ENCODE measurements at places on chromosomes 1 and 21. TPM values are rescaled to one million over a fixed set of nuclear protein-coding genes. Genes with fewer than 3 reads are reported as not detected.

GRCh38 chr1:215040190-215040589 is 42.3 kb upstream of the KCNK2 start:
- DNase-seq = no peak

DNA sequence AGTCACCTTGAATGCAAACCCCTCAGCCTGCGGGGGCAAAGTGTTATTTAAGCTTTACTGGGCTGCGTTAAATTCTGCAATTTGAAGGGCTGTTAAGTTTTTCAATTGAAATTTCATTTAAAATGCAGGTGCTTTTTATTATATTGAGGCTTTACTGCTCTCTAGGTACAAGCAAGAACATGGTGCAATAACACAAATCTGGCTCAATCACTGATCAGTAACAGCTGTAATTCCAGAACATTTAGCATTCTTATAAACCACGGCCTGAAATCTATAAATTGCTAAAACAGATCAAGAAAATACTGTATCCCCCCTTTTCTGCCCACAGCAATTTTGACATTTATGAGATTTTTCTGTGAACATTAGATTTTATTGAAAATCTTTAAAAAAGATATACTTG is 322.8 kb downstream of the KCTD3 start:
- no peak for DNase-seq

DNA sequence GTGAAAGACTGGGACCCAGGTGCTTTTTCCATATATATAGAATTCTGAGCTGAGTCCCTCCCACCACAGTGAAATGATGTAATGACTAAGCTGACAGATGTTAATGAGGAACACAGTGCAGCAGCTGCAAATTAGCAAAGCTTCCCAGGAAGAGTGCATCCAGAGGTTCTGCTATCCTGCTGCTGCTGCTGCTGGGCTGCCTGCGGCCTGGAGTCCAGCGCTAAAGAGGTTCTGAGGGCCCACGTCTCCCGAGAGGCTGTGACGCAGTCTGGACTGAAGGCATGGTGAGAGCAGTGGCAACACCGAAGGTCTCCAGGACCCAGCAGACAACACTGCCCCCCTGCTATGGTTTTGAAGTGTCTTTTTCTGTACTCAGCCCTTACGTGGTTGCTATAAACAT is 63.9 kb downstream of the URB2 start:
- no peak for DNase-seq

DNA sequence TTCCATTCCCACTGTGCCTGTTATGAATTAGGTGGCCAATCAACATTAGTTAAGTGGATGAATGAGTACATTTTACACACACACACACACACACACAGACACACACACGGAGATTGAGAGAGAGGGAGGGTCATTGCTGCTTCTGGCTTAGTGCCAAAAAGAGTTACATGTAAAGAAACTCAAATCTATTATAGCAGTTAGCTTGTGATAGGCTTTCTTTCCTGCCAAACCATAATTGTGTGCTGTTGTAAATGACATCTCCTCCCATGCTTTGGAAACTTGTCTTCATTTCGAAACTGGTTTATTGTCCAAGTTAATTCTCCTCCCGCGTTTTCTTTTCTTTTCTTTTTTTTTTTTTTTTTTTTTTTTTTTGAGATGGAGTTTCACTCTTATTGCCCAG is 1.4 kb upstream of the MT1HL1 start:
- DNase-seq = no peak

GRCh38 chr1:104699433-104699832 is 949.7 kb downstream of the AMY1C start:
- no peak for DNase-seq

GRCh38 chr1:34306568-34306967 is 129.9 kb downstream of the C1orf94 start:
- DNase-seq = no peak

GRCh38 chr1:186781730-186782129 is 47.0 kb upstream of the PLA2G4A start:
- no peak for DNase-seq

GRCh38 chr1:65615859-65616258 is 176.8 kb upstream of the PDE4B start:
- DNase-seq = no peak

GRCh38 chr1:178648151-178648550 is 76.9 kb upstream of the RALGPS2 start:
- DNase-seq = no peak

DNA sequence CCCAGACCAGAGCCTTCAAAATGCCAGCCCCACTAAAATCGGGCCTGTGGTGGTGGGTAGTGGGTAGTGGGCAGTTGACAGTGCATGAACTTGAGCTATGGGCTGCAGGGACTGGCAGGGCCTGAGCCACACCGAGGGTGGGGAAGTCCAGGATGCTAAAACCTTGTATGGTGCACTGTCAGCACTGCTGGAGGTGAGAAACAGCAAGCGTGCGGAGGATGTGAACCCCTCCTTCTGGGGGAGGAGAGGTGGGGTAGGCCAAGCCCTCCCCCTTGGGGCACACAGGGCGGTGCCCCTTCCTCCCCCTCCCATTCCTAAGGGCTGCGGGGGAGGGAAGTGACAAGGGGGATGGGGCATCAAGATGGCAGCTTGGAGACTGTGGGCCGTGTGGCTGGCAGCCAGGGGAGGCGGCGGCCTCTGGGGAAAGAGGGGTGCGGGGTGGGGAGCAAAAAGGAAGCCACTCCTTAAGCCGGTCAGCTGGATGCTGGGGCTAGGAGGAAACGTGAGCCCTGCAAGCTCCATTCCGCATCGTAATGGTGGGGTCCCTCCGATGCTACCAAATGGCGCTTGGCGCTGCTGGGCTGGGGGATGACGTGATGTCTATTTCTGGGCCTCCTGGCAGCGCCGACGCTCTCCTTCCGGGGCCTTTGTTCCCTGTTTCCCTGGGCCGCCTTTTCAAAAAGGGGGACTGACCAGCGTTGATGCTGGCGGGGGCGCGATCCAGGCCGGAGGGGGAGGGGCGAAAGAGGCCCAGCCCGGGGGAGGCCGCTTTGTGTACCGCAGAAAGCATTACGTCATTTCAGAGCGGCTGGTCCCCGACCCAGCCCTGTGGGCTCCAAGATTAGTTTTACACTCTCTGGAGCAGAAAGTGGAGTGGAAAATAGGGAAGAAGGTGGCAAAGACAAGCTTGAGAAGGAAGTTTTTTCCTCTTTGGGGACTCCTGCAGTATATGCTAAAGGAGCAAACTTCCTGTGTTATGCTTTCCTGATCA is 809 bp downstream of the SYT11 start:
- peak; percentile 84 for DNase-seq

DNA sequence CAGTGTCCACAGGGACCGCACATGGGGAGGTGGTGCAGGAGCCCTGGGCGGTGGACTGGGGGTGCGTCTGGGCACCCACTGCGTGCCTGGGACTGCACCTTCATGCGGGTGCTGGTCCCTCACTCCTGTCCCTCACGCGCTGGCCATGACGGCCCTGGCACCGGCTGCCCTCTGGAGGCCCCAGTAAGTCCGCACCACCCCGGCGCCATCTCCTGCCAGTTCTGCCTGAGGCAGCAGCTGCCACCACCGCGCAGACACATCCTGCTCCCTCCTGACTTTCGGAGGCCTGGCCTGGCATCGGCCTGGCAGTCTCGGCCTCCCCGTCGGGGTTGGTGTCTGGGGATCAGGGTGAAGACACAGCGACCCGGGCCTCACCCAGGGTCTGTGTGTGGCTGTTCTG is 64.8 kb downstream of the MORN1 start:
- DNase-seq = peak; percentile 75

GRCh38 chr21:15182731-15183130 is 117.9 kb upstream of the NRIP1 start:
- DNase-seq = no peak

DNA sequence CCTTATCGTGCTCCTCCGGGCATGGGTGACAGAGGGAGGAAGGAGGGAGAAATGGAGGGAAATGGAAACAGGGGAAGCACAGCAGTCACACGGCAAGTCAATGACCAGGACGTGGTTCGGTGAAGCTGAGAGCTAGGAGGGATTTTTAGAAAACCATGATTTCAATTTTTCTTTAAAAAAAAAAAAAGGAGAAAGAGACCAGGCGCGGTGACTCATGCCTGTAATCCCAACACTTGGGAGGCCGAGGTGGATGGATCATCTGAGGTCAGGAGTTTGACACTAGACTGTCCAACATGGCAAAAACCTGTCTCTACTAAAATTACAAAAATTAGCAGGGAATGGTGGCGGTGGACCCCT is 776 bp upstream of the TNFRSF9 start:
- DNase-seq = no peak

DNA sequence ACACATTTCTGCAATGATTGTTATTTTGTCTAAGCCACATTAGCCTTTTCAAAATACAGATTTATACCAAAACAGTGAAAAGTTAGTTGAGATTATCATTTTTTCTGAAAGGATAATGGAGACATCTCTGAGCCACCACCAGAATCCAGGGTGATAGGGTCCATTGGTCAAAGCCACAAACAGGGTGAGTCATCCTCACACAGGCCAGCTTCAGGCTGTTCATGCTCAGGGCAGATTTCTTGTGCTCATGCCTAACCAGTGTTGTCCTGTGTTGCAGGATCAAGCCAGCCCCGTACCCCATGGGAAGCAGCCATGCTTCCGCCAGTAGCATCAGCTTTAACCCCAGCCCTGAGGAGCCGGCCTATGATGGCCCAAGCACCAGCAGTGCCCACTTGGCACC is 13.4 kb downstream of the ELOA start:
- no peak for DNase-seq

DNA sequence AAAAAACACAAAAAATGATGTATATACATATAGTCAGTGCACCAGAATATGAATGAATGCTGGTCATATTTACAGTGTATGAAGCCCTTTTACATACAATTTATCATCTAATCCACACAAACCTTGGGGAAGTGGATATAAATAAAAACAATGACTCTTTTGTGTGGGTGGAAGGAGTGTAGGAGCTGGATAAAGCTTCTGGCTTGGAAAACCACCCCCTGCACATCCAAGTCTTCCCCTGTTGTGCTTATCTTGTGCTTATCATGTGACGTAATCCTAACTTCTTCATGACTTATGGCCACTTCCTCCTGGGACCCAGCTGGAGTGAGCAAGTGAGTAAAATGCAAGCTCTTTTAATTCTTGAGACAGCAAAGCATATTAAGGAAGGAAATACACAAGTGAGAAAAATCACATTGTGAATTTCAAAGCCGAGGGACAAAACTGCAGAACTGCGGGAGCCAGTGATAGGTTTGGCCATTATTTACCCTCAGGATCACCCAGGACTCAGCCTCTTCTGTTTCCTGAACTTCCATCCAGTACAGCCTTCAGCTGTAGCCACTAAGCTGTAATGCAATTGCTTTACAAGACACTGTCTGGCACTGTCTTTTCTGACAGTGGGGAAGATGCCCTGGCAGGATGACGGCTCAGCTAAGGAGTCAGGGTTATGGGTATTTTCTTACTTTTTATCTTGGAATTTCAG is 104.0 kb upstream of the PPM1J start:
- DNase-seq = no peak

DNA sequence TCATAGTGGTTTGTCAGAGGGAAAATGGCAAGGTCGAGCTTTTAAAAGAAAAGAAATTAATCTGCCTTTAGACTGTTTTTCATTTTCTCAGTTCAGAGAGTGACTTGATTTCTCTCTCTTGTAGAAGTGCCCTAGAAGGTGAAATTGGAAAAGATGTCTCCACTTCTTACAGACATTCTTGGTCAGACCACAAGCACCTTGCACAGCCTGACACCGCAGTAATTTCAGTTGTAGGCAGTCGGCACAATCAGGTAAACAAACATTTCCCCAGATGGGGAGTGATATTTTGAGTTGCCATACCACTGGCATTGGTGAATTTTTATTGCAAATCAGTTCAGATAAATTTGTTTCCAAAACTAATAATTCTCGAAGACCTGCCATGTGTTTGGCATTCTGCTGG is 86.8 kb downstream of the PHTF1 start:
- DNase-seq = no peak

DNA sequence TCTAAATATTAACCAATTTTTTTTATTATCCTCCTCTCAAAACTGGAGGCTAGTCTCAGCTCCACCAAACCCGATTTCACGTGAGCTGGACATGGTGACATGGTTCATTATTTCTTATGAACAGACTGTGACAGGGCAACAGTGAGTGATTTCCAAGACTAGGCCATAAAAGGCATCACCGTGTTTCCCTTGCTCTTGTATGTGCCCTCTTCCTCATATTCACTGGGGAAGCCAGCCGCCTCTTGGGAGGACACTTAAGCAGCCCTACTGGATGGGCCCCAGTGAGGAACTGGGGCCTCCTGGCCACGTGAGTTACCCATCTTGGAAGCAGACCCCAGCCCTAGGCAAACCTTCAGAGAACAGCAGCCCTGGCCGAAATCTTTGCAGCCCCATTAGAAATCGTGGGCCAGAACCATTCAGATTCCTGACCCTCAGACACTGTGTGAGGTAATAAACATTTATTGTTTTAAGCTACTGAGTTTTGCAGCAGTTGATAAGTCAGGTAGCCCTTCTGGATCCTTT is 105.0 kb downstream of the GALNT2 start:
- DNase-seq = no peak

GRCh38 chr21:26887251-26887650 is 42.0 kb upstream of the ADAMTS1 start:
- peak; percentile 77 for DNase-seq

- DNase-seq = no peak
Observed at GRCh38 chr1:227775841-227776240, 39.6 kb upstream of the PRSS38 start.

DNA sequence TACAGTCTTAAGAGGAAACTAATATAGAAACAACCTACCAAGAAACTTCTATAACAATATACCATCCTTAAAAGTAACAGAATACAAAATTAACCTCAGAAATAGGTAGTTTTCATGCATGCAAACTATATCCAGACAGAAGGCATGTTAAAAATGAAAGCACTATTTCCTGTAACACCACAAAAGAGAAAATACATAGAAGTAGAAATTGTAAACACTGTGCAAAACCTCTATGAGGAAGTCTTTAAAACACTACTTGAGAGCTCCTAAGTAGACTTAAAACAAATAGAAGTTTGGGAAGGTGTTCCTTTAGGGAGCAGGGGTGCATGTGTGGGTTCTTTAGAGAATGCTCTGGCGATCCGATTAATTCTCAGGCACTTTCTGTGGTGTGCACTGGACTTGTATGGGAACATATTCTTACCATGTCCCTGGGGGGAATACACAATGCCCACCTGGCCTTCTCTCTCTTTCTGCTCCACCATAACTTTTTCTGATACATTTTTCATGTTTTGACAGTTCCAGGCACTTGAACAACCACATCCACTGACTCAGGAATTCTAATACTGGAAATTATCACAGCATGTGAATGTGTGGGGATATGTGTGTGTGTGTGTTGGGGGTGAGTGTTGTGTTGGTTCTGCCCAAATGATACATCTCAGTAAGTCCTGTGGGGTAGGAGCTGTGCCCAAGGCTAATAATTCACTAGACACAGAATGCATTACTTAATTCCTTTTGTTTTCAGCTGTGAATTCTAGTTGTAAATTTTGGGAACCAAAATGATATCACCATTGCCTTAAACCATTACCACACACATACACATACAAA is 866.3 kb upstream of the B3GALT2 start:
- DNase-seq = no peak

The PGBD5 gene
- 3.6 TPM for total RNA-seq

The COL6A1 gene
- 83.0 TPM for total RNA-seq

The F13B gene
- not detected for total RNA-seq

The CRYAA gene
- total RNA-seq = not detected

The NPPB gene
- not detected for total RNA-seq

The S100A8 gene
- total RNA-seq = not detected

The CR1L gene
- not detected for total RNA-seq

The DMRTA2 gene
- total RNA-seq = not detected

The JAM2 gene
- total RNA-seq = not detected

The TOR3A gene
- total RNA-seq = 136 TPM

The FAM177B gene
- not detected for total RNA-seq
